ENCODE measurements at places on chromosomes 16 and 17.

DNA sequence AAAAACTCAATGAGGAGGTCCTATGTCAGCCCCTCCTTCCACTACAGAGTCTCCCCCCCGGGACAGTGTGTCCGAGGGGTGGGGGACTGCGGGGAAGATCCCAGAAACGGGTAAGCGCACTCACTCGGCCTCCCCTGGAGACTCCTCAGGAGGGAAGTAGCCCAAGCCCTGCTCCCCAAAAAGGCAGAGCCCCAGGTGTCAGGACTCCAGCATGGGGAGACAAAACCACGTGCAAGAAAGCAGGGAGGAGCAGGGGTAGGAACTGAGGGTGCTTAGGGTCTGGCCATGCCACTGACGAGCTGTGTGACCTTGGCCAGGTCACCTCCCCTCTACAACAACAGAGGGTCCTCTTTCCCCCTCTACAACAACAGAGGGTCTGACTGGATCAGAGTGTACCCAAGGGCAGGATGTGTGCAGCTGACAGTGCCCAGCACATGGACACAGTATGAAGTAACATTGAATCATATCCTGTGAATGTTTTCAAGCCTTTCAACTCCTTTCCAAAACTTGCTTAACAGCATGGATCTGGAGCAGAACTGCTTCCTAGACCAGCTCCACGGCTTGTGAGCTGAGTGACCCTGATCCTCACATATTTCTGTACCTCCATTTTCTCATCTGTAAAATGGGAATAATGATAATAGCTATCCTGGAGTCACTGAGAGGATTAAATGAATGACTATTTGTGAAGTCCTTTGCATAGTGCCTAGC, 2.1 kb upstream of the NAGS start:
- peak; percentile 88 for DNase-seq

GRCh38 chr16:30755955-30756780, 5.7 kb downstream of the CFAP119 start:
- no peak for DNase-seq

DNA sequence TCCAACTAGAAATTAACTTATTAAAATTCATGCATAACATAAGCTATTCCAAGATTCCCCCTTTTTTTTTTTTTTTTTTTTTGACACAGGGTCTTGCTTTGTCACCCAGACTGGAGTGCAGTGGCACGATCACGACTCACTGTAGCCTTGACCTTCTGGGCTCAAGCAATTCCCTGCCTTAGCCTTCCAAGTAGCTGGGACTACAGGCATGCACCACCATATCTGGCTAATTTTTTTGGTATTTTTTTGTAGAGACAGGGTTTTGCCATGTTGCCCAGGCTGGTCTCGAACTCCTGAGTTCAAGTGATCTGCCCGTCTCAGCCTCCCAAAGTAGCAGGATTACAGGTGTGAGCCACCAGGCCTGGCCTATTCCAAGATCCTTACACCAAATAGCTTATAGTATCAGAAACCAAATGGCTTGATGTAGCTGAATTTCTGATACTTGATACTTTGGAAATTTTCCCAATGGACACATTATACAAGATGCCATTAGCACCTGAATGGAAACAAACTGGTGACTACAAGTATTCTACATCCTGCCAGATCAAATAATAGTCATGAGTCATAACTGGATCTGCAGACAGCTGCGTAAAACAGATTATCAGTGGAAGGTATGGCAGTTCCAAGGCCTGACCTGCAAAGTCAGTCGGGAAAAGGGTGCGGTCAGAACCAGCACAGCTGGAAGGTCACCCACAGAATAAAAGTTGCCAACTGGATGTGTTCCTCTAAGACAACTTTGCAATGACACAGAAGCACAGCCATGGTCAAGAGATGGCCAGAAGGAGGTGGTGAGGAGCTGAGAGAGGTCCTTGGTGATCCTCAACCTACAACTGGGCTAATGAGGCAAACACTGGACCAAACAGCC, 14.5 kb downstream of the TUBG1 start:
- DNase-seq = peak; percentile 85

GRCh38 chr16:58009856-58010416, 8.7 kb downstream of the USB1 start:
- no peak for DNase-seq

DNA sequence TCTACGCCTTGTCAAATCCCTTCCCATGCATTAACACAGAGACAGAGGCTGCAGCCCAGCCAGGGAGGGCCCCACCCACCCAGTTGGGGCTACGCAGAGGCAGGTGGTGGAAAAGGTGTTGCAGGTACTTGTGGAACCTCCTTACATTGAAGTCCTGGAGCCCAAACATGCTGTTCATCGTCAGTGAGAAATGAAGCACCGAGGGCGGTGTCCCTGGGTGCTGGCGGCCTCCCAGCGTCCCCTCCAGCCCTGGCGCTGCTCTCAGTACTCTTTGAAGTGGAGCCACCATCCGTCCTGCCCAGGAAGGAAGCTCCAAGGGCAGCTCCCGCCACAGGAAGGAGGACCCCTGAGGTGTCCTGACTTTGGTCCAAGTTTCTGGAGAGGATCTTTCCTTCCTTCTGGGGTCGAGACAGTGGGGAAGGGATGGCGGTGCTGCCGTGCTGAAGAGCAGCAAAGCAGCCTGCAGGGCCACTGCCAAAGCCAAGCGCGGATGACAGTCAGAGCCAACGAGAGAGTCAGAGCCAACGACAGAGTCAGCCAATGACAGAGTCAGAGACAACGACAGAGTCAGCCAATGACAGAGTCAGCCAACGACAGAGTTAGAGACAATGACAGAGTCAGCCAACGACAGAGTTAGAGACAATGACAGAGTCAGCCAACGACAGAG, 23.4 kb downstream of the LMF1 start:
- no peak for DNase-seq

GRCh38 chr17:42795061-42795460, 3.4 kb downstream of the COA3 start:
- DNase-seq = no peak

DNA sequence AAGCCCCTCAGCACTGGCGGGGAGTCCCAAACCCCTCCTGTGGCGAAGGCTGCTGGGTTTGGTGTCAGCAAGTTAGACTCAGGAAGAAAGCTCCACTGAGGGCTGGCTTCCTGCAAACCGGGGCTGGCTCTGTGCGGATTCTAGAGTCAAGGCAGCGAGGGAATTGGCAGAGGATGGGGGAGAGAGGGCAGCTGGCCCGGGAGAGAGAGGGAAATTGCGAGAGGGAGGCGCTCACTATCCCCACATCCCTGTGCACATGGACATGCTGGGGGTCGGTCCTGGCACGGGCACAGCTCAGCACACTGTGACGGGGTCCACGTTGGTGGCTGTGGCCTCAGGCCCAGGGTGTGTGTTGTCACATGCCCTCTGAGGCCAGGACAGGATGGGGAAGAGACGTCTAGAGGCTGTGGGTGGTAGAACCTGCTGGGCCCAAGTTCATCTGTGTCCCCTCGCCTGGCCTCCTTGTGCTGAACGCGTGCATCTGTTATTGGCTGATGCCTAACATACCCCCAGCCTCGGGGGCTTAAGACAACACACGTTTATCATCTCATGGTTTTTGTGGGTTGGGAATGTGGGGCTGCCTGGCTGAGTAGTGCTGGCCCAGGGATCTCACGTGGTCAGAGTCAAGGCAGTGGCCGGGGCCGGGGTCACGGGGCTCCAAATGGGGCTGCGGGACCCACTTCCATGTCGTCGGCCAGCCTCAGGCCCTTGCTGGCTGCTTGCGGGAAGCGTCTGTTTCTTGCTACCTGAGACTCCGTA, 16.7 kb upstream of the JPH3 start:
- DNase-seq = no peak

- peak; percentile 24 for DNase-seq
These were observed 6.1 kb upstream of the TBX2 start for GRCh38 chr17:61393550-61393903.

DNA sequence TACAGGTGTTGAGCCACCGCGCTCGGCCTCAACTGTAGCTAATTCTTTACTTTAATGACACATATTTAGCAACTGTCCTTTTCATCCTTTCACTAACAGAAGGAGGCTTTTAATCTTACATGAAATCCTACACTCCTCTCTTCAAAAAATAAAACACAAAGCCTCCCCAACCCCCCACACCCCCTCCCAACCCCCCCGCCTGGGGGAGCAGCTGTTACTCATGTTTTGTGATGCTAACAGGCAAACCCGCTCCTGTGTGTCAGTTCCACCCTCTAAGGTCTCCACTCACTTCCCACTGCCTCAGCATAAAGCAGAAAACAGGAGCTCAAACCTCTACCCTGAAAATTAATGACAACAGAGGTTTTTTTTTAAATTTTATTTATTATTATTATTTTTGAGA, 55.4 kb upstream of the SLC25A19 start:
- peak; percentile 67 for DNase-seq

GRCh38 chr16:3137267-3137666, 2.4 kb downstream of the ZNF213 start:
- no peak for DNase-seq

DNA sequence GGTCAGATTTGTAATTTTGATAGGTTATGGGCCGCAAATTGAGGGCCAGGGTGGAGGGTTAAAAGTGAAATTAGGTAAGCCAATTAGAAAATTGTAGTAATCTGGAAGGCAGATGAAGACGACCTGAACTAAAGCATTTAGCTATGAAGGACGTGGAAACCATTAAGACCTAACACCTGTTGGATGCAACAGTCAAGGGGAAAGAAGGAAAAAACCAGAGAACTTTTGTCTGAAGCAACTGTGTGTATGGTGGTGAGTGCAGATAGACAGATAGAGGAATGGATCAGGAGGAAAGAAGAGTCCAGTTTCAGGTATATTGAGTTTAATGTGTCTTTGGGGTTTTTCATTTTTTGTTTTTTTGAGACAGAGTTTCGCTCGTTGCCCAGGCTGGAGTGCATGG, 40.2 kb upstream of the MARCHF10 start:
- no peak for DNase-seq

DNA sequence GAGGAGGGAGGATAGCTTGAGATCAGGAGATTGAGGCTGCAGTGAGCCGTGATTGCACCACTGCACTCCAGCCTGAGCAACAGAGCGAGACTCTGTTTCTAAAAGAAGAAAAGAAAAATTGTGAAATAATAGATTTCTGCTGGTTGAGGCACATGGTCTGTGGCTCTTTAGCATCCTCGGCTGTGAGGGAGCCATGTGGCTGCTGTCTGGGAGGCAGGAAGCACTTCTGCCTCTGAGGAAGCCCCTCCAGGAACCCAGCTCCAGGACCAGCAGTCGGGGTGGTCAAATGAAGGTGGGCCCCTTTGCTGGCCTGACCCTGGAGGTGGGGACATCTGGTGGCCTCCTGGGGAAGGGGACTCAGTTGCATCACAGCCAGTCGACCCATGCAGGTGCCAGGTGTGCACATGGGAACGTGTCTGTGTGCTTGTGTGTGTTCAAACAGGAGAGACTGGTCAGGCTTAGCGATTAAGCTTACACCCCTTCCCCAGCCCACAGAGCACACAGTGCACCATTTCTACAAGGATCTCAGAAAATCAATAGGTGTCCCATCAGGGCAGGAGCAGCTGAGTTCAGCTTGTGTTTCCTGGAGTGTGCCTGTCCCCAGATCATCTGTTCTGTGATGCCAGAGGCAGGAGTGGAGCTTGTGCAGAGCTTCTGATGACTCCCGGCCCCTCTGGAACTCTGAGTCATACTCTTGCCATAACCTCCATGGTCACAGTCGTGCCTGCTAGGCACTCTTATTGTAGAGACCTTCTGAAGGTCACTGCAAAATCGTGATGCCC, 24.3 kb upstream of the MGAT5B start:
- DNase-seq = peak; percentile 9

DNA sequence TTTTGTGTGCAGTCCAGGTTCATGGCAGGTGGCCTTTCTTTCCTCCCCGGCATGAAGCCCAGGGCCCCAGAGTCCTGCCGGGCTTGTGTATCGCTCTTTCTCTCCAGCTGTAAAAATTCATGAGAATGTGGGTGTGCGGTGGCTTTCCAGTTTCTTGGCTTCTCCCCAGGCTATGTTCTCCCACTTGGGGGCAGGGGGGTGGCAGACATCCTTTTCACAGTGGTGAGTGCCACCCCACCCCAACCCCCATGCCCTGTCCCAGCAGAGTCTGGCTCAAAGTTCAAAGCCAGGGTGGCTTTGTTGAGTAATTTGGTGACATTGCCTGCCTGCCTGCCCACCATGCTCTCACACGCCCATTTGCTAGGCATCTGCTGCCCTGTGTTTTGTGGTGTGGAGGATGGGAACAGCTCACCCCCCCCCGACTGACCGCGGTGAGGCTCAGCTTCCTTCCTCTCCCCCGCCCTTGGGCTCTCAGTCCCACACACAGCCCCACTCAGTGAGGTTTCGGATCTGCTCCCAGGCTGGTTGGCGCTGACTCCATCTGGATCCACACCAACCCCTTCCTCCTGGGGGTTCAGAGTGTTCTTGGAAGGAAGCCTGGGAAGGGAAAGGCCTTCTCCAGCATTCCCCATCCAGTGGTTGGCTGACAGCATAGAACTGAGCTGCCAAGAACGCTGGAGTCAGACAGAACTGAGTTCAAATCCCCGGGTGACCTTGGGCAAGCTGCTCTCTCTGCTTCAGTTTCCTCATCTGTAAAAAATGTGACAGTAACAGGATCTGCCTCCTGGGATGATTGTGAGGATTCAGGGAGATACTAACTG, 36.0 kb downstream of the CHD9 start:
- DNase-seq = peak; percentile 99

- DNase-seq = no peak
These were observed 6.0 kb downstream of the GRIN2C start for GRCh38 chr17:74853669-74854068.

- DNase-seq = peak; percentile 94
These were observed 7.6 kb upstream of the CYTH1 start for GRCh38 chr17:78789663-78790181.

- no peak for DNase-seq
These were observed 32.4 kb downstream of the HAPSTR1 start for GRCh38 chr16:9123871-9124270.

Data from LHCN-M2 (cell line).